ENCODE measurements at places on chromosomes 13 and 19.

DNA sequence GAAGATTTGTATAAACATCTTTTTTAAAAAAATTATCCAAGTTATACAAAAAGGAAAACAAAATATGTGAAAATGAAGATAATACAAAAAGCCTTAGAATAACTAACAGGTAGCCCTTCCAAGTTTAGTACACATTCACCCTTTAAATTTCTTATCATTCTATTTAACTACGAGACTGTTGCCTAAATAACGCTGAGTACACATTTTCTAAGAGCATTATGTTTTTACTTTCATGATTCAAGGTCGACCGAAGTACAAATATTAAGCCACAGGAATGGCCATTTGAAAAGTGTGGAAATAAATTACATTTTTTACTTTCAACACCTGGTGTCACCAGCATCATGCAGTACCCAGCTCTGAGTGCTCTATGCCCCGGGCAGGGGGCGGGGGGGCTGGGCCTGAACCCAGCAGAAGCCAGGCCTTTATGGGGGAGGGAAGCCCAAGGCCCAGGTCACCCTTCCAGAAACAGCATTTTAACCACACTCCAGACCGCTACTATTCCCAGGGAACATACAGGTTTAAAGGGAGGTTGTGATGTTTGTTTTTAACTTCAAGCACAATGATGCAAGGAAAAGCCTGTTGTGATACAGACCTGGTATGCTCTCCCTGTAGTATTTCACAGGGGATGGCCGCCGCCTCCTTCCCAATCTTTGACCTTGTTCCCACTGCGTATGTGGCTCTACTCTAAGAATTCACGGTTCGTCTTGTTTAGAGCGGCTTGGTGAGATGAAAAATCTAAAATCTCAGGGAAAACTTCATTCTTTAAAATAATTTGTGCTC lies 24.0 kb downstream of the GGACT start:
- DNase-seq: no peak

GRCh38 chr13:91894316-91894715 lies 495.9 kb downstream of the GPC5 start:
- DNase-seq: no peak

DNA sequence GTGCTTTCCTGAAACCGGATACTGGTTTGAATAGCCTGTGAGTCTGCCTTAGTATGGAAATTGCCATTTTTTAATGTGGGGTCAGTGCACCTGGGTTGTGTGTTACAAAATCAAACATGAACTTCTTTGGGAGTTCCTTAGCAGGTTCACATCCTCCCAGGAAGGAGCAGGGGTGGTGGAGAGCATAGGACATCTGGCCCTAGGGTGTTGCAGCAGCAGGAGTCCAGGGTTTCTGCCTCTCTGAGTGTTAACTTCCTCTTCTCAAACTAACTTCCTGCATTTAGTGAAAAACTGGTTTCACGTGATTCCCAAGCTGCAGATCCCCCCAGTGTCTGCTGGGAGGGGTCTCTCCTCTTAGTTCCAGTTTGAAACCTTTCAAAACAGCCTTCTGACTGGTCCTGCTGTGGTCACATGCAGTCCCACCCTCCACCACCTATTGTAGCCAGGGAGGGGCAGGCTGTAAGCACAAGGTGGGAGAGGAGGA lies 7.2 kb downstream of the RNASEH2B start:
- no peak for DNase-seq

DNA sequence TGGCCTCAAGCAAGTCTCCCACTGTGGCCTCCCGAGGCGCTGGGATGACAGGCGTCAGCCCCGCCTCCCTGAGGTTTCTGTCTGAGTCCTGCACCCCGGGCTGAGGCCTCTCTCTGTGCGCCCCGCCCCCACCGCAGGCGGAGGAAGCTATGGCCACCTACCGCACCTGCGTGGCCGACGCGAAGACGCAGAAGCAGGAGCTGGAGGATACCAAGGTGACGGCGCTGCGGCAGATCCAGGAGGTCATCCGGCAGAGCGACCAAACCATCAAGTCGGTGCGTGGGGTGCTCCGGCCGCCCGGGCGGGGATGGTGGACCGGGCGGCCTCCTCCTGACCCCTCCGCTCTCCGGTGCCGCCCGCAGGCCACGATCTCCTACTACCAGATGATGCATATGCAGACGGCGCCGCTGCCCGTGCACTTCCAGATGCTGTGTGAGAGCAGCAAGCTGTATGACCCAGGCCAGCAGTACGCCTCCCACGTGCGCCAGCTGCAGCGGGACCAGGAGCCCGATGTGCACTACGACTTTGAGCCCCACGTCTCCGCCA lies 12.7 kb downstream of the ARHGAP45 start:
- no peak for DNase-seq

DNA sequence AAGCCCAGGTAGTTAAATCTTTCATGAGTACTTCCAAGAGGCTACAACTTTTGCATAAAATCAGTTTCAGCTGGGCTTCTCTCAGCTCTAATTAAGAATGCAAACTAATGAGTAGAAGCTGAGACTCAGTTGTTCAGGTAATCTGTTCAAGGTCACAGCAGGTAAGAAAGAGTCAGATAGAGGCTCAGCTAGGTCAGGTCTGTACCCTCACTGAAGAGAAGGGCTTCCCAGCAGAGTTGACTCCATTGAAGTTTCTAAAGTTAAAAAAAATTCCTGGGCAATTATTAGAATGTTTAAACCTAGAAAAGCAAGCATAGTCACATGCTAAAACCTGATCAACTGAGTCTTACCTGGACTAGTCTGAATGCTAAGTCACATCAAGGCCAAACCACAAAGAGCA lies 42.1 kb downstream of the ESD start:
- DNase-seq: no peak

GRCh38 chr13:33123066-33123859 lies 107.0 kb downstream of the KL start:
- DNase-seq: no peak

DNA sequence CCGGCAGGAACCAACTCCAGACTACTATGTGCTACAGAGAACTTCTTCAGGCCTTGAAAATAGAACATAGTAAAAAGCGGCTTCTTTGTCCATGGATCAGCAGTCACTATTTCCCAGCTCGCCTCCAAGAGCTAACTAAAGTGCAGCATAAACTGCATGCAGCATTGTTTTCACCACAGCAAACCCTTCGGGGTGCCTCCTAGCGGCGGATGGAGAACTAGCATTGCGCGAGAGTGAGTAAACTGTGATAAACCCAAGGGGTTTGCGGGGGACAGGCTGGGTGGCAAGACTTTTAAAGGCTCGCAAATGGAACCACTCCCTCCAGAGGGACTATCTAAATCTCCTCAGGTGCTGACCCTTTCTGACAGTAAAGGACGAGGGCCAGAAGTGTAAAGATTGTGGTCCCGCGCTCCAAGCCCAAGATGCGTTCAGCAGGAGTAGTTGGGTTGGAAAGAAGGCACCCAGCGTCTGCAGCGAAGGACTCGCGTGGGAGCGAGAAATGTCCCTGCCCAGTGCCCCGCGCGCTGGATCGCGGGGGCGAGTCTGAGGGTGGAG lies 21.5 kb upstream of the SGCG start:
- DNase-seq: peak; percentile 38

DNA sequence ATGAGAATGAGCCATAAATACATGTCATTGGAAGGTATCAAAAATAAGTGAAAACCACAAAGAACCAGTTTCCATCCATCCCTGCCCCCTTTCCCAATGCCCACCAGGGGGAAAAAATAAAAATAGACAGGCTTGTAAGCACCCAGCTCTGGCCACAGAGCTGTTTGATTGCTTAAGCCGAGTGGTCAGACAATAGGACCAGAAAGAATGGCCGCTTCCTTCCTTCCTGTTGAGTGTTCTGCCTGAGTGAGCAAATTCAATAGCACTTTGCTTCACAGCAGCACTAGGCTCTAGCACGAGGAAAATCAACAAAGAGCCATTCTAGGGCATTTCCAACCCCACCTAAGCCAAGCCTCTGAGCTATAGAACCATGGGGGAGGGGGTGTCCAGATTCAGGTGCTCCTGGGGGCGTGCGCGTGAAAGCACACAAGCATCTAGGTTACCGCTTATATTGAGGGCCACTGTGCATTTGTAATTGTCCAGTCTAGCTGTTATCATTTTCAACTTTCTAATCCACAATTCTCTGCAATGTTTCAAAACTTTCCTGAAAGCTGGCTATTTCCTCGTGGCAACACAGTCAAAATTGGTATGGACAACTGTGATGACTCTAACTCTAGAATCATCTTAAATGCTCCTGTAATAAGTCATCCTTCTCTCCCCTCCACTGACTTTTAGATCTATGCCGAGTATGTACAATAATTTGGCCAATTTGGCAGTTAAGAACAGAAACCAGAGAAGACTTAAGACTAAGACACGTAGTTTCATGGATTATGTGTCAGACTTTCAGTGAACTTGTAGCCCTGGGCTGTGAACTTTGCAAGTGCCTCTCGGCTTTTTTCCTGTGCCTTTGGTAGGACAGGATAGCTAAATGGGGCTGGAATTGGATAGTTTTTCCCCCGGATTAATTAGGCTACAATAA lies 64.3 kb downstream of the SPRY2 start:
- no peak for DNase-seq

DNA sequence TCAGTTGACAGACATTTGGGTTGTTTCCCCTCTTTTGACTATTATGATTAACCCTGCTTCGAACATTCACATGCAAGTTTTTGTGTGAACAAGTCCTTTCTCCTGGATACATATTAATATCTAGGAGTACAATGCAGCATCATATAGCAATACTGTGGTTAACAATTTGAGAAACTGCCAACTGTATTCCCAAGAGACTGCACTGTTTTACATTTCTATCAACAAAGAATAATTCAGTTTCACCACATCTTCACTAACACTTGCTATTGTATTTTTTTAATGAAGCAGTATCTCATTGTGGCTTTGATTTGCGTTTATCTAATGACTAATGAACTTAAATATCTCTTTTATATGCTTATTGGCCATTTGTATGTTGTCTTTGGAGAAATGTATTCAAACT lies 184.6 kb upstream of the NBEA start:
- DNase-seq: no peak

DNA sequence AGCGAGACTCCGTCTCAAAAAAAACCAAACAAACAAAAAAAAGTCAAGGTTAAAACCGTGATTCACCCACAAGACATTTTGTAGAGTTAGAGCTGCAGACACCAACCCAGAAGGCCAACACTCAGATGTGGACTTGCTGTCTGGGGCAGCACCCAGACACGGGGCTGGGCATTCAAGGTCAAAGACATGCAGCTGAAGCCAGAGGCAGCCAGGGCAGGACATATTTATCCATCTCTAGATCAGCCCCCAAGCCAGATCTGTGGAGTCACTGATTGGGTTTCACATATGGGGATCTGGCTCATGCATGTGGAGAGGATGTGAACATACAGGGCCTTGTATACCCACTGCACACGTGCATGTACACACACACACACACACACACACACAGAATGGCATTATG lies 3.6 kb downstream of the KLK15 start:
- no peak for DNase-seq

- no peak for DNase-seq
These were observed 393.7 kb downstream of the FOXO1 start for GRCh38 chr13:40272776-40273139.

- no peak for DNase-seq
These were observed 6.6 kb upstream of the NRTN start for GRCh38 chr19:5798244-5798643.

- no peak for DNase-seq
These were observed 13.0 kb downstream of the OR7A5 start for GRCh38 chr19:14821937-14822336.

- DNase-seq: no peak
These were observed 270.8 kb downstream of the SPRY2 start for GRCh38 chr13:80070024-80070703.

GRCh38 chr19:46489445-46490272 lies 6.0 kb downstream of the PNMA8B start:
- no peak for DNase-seq

DNA sequence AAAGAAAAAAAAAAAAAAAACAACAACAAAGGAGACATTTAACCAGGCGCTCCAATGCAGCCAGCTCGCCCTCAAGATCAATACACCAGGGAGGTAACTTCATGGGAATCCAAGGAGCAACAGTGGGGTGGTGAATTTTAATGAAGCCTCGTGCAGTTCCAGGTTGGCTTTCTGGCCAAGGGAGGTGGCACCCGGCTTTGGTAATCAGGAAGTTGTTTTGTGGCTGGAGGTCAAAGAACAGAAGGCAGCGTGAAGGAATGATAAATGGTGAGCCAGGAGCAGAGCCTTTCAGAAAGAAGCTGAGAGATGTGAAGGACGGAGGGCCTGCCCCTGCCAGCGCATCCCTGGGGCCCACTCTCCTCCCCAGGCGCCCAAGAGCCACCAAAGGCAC lies 188.2 kb upstream of the TSC22D1 start:
- DNase-seq: no peak

DNA sequence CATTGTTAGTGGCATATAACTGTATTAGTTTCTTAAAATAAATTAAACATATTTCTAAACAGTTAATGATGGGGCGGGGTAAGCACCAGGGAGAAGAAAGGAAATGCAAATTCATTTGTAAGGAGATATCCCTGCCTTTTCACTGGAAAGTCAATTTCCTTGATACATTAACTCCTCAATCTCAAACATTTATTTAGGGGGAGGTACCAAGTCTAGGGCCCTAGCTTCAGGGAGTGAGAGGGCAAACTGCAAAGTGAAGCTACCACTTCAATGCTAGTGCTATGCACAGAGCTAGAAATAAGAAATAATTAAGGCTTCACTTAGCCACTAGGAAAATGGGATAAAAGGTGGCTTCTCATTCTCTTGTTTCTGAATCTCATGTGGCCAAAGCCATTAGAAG lies 115.3 kb upstream of the FNDC3A start:
- no peak for DNase-seq

GRCh38 chr13:111865046-111865445 lies 201.9 kb upstream of the SOX1 start:
- DNase-seq: no peak

DNA sequence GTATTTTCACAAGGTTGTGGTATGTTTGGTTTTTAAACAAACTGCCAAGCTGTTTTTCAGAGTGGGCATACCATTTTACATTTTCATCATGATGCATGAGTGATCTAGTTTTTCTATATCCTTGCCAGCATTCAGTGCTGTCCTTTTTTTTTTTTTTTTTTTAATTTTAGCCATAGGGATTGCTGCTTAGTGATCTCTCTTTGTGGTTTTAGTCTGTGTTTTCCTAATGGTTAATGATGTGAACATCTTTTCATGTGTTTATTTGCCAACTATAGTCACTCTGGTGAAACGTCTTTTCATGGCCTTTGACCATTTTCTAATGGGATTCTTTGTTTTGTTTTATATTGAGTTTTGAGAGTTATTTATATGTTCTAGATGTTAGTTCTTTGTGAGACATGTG lies 59.7 kb downstream of the SHISA2 start:
- no peak for DNase-seq

DNA sequence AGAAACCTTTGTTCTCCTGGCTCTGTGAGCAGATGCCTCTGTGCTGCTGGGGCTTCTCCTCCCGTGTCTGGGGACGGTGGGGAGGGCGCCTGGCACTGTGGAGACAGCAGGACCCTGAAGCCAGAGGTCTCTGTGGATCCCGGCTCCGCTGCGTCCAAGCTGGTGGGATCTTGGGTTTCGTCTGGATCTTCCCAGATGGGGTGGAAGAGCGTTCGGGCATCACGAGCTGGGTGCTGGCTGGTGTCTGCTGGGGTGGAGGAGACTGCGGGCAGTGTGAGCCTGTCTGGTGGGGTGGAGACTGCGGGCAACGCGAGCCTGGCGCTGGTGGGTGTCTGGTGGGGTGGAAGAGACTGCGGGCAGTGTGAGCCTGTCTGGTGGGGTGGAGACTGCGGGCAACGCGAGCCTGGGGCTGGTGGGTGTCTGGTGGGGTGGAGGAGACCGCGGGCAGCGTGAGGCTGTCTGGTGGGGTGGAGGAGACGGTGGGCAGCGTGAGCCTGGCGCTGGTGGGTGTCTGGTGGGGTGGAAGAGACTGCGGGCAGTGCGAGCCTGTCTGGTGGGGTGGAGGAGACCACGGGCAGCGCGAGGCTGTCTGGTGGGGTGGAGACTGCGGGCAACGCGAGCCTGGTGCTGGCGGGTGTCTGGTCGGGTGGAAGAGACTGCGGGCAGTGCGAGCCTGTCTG lies 5.6 kb downstream of the TEX29 start:
- DNase-seq: no peak
